ENCODE measurements at places on chromosomes 6 and 20.
A peak's percentile ranks its signal among the peaks of the same experiment; 100 is the strongest.

DNA sequence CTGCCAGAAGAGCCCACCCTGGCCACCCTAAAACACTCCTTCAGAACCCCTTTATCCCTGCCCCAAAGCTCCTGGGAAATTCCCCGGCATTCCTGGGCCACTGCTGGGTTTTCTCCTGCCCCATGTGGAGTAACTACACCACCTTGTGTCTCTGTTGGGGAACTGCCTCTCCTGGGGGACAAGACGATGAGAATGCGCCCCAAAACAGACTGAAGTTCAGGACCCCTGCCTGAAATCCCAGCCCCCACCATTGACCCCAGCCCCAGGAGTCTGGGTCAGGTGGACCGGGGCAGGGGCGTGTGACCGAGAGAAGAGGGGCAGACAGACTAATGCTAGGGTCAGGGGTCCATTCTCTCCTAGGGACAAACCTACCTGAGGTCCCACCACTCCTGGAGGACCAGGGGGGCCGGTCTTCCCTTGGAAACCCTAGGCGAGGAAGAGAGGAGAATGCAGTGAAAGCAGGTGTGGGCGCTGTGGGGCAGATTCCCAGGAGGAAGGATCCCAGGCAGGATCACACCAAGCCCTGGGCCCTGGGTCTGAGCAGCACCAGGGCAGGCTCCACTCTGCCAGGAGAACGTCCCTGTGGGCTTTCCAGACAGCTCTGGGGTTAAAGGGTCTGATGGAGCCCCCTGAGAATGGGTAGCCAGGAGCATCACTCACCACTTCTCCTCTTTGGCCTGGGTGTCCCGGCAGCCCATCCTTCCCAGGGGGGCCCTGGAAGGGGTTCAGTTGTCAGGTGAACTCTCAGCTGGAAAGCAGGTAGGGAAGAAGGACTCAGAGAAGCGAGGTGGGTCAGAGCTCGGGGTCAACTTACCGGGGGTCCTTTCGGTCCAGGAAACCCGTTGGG is 19.4 kb downstream of the COL11A2 start:
- no peak for DNase-seq

DNA sequence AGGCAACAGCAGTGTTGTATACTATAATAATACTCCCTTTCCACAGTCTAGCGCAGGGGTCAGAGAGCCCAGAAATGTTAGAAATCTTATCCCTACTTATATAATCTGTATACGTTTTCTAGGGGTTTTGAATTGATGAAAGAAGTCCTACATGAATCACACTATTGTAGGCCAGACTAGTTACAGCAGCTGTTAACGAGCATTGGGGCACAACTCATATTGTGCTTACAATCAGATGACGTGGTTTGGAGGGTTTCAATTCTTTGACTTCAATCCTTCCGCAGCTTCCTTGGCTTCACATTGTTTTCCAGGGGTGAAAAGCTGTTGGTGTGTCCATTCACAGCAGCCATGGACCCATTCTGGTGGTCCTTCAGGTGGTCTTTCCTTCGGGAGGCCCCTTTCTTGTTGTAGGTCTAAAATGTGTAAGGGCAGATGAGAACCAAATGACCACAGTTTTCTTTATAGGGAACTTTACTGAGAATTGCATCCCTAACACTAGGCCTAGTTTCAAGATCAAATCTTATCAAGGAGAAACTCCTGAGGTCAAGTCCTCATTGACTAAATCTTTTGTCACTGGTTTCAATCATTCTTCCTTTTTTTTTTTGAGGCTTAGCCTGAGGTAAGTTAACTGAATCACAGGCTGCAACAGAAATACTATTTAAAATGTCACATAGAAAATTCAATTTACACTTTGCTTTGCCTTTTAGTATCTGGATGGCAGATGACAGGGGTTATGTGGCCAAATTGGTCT is 79.7 kb downstream of the ELOVL5 start:
- no peak for DNase-seq

GRCh38 chr6:13194852-13195251 is 133.5 kb downstream of the TBC1D7 start:
- DNase-seq = peak; percentile 76

DNA sequence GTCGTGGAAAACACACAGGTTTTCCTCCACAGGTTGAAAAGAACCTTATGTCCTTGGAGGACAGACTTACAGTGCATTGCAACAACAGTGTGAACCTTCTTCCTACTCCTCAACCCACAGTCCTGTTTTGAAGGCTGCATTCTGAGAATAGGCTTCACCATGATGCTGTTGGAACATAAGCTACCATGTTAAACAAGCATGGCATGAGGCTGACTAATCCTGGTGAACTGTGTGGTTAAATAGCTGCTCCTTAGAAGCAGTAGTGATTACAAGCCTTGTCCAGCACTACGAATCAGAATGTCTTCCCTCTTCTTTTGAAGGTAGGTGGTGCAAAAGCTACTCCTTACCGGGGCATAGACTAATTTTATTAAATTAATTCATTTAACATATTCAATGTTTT is 368.5 kb upstream of the EPHA7 start:
- DNase-seq = no peak

DNA sequence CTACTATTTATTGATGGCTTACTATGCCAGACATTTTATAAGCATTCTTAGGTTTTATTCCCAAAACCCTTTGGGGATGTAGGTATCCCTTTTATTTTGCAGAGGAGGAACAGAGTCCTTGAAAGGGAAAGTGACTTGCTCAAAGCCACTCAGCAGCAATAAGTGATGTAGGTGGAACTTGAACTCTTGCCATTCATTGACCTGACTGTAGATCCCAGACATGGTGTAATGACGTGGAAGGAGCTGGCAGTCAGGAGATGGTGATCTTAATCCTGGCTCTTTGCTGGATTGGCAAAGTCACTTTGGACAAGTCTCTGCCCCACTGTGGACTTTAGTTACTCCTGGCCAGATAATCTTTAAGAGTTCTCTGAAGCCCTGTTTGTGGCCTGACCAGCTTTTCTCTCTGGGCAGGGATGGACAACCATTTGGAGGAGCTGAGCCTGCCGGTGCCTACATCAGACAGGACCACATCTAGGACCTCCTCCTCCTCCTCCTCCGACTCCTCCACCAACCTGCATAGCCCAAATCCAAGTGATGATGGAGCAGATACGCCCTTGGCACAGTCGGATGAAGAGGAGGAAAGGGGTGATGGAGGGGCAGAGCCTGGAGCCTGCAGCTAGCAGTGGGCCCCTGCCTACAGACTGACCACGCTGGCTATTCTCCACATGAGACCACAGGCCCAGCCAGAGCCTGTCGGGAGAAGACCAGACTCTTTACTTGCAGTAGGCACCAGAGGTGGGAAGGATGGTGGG is 1.6 kb downstream of the DBNDD2 start:
- no peak for DNase-seq

DNA sequence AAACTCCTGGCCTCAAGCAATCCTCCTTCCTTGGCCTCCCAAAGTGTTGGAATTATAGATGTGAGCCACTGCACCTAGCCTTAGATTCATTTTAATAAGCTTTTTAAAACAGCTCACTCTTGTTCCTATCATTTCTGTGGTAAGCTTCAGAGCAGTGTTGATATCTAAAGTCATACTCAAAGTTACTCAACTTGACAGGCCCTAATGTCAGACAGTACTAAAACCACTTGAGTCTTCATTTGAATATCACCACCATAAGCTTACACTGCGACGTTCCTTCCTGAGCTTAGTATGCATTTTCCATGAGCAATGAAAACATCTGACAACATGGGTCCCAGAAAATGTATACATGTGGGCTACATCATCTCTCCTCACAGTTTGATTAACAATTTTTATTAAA is 6.0 kb downstream of the FUCA2 start:
- DNase-seq = no peak

Measured in head of caudate nucleus (tissue), 42 donors.